ENCODE measurements at places on chromosomes 12 and 14.
A peak's percentile ranks its signal among the peaks of the same experiment; 100 is the strongest.

DNA sequence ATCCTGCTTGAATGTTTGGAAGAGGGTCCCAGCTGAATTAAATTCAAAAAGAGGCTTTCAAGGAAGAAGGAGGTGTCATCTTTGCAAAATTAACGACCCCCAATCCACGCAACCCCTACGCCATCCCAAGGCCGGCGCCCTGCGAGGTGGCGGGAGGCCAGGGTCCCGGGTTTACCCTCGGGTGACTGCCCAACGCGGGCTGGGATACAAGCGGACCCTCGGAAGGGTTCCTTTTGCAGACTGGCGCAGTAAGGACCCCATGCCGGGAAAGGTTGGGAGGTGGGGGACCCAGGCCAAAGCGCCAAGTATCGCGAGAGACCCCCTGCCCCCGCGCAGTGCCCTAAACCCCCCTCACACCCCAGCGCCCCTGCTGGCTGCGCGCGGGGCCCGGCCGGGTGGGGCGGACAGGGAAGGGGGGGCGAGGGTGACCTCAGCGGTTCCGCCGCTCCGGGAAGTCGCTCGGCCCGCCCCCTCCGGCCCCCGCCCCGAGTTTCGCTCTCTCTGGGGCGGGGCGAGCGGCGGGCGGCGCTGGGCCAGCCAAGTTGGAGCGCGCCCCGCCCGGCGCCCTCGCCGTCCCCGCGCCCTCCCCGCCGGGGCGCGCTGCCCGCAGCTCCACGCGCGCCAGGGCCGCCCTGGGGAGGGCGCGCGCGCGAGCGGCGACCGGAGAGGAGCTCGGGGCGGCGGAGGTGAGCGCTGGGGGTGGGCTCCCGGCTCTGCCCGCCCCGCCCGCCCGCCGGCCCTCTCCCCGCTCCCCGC, 708 bp upstream of the ZBTB42 start:
- DNase-seq, result peak; percentile 24

DNA sequence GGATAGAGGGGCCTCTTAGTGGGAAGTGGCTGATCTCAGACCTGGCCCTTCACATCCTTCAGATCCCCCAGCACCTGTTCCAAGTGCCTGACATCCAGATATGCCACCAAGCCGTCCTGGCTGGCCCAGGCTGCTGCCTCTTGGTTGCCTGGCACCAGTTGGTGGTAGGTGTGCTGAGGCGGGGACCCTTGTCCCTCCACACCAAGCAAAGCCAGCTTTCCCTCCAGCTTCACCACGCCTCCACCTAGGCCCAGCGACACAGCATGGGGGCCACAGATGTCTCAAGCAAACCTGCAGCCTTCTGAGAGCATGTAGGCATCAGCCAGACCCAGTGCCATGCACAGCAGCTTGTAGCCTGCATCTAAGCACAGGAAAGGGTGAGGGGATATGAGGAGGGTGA, 3.5 kb upstream of the CD63 start:
- DNase-seq, result no peak

DNA sequence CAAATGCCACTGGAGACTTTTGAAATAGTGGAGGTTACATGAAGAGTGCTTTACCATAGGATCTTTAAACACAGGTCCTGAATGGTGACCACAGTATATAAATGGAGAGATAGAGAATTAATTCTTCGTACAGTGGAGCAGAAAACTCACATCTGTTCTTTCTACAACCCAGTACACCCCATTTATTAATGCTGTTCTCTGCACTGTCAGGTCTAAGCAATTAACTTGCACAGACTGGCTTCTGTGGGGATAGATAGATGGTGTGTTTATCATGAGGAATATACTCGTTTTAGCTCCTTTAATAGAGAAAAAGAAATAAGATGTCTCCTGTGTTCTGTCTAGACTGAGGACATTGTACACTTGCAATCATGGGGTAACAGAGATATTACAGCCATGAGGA, 494.3 kb downstream of the TRHDE start:
- DNase-seq, result no peak

- no peak for DNase-seq
Measured at GRCh38 chr12:31560516-31560915, 30.4 kb downstream of the DENND5B start.

DNA sequence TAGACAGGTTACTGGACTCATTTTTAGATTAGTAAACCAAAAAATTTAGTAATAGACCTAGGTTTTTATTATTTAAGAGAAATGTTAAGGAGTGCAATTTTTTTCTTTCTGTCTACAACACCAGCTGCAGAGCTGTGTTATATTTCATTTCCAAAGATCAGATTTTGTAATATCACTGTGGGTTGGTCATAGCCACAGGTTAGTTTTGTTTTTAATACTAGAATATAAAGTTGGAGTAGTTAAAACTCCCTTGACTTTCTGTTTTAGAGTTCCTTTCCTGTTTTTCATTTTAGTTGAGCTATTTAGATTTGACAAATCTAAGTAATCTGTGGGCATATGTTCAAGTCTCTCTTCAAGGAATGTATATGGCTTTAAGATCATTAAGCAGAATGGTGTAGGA, 30.7 kb upstream of the GARIN2 start:
- no peak for DNase-seq

GRCh38 chr14:38904959-38905358, 198.1 kb downstream of the SEC23A start:
- DNase-seq, result no peak

DNA sequence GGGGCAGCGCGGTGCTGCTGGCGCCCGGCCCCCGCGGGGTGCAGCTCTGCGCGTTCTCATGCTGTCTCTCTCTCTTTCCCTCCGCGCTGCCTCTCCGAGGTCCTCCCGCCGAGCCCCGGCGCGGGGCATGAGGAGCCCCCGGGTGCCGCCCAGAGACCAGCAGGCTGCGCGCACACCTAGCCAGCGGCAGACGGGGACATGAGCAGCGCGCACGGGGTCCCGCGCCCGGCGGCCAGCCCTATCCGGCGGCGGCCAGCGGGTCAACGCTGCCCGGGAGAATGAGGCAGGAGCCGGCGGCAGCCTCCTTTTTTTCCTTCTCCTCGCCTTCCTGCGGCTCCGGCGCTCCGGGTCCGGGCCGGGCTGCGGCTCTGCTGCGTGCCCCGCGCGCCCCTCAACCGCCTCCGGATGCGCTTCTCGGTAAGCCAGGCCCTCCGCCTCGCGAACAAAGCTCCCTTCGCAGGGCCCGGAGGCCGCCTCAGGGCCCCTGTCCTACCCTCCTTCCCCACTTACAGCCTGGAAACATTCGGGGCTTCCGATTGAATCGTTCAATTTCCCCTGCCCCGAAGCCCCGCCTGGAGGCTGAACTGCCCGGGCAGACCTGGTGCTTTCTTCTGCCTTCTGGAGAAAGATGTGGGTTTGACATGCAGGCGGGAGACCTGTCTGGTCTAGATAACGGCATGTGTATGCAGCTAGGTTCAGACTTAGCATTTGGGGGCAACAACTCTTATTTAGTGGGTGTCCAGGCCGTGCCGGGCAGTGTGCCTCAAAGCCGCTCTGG, at the start of gene TUNAR:
TSS of gene TUNAR (plus strand) at position 72 of the 778 bp plus-strand sequence.
- no peak for DNase-seq

DNA sequence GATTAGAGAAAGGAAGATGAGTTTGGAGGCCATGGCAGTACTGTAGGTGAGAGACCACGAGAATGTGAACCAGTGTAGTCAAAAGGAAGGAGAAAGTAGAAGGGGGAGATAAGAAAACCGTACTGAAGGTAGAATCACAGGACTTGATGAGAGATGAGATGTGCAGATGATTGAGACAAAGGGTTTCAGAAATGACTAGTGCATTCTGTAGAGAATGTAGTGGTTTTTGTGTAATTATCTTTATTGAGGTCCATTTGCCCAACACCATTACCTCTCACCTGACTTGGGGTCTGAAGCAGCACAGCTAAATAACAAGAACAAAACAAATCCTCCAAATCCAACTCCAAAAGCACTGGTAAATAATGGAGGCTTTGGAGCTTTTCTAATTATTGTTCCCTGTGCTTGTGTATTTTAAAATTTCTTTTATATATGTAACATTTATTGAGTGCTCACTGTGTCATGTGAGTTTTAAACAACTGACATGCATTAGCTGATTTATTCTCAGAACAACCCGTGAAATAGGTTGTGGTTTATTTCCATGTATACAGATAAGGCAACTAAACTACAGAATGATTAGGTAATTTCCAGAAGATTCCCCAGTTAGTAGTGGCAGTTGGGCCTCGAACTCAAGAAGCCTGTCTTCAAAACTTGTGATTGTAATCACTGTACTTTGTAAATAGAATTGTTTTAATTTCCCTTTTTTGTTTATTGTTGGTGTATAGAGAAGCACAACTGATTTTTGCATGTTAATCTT, 390.0 kb downstream of the AEBP2 start:
- no peak for DNase-seq

GRCh38 chr12:42372154-42372791, 46.3 kb downstream of the PPHLN1 start:
- peak; percentile 33 for DNase-seq

GRCh38 chr12:116133149-116133548, 144.3 kb downstream of the MED13L start:
- no peak for DNase-seq

GRCh38 chr14:47366006-47366405, 309.4 kb downstream of the MDGA2 start:
- no peak for DNase-seq

DNA sequence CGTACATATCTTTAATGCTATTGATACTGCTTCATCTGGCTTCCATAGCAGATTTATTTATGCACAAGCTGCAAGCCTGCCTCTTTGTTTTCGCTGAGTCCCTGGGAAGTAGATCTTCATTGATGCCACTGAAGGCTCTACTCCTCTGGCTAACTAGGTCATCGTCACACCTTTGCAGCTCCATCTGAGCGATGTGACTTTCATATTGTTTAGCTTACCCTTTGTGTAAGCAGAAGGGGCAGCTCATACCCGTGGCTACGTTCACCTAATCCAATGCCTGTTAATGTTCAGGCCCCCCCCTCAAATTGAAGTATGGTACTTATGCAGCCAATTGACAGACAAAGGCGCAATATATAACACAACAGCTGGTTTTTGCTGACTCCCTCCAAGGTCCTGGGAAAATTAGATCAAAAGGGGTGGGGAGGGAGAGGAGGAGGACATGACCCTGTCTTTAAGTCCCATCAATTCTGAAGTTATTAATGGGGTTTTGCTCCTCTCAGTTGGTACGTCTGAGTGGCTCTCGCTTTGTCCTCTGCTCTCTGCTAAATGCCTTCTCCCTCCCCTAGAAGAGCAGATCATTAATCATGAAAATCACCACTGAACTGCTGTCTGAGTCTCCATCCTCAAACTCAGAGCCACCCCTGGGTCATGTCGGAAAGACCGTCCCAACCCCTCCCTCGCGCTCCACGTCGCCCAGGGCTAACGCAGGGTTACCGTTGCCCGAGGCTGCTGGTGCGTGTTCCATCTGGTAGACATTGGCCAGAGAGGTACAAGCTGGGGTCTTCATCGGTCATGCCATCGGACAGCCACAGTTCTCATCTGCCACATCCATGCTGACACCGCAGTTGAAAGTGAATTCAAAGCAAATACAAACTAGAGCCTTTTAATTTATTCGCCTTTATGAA, 128.8 kb downstream of the ADGRD1 start:
- DNase-seq, result no peak

- DNase-seq, result no peak
Measured at GRCh38 chr12:117421987-117422386, 60.6 kb upstream of the NOS1 start.

DNA sequence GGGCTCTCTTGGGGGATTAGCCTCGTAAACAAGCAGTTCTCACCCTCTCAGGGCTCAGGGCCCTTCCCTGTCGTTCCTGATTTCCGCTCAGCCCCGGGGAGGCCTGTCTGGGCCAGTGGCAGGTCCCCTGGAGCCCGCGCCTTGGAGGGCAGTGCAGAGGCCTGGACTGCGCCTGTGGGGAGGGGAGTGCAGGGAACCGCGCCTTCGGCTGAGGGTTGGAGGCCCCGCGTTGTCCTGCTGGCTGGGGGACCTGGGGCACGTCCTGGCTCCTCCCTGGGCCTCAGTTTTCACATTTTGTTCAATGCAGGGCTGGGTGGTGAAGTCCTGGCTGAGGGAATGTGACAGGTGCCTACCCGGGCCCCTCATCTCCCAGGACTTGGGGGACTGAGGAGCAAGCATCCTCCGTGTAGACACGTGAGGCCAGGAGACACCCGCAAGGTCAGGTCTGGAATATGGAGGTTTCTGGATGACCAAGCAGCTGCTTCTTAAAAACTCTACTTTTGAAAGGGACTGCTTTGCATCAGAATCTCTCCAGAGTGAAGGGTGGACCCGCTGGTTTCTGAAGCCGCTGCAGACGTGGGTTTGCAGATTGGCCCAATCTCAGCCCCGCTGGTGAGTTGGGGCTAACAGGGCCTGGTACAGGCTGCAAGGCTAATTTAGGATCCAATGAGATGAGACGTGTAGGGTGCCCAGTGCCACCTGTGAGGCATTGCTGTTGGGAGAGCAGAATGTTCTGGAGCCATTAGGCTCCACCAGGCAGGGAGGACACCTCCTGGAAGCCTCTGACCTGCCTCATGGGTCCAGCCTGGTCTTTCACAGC, 80.2 kb downstream of the KIF26A start:
- no peak for DNase-seq

DNA sequence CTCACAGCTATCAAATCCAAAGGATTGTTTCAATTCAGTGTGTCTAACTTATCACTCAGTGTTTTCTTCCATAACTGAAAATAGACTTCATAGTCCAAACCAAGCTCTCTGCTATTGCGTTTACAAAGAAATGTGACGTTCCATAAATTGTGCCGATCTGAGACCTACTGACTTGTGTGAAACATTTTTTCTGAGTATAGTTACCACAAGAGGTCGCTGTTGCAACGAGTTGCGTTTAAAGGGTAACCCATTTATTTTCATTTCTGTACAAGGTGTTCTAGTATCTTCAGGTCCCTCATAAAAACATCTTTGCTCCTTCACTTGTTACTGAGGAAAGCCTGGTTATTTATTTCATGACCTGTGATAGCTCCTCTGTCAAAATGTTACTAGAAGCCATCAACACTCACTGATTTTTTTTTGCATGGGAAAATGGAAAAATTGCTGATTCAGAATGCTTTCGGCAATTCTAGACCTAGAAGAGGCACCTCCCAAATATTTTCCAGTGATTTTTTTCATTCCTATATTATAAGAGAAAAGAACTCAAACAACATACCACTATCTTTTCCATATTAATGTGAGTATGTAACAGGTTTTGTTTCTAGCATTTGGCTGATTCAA, 60.9 kb upstream of the OR4E1 start:
- peak; percentile 34 for DNase-seq

GRCh38 chr12:2246358-2246757, 193.6 kb downstream of the CACNA1C start:
- no peak for DNase-seq

DNA sequence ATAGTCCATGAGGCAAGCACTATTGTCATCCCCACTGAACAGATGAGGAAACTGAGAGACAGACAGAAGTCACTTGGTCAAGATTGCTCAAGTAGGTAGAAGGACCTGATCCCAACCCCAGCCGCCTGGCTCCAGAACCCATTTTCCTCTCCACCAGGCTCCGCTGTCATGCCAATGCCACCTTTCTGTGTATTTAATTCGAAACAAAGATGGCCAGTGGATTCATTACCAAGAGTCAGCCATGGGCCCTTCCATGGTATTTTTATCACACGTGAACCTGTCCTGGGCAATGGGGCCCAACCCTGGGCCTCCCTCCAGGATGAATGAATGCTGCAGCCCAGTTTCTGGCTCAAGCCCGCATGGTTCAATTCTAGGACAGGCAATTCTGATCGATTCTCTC, 673.4 kb downstream of the BCL11B start:
- DNase-seq, result no peak
